Lung (tissue), 17 donors: ENCODE measurements at places on chromosomes 2 and 18. TPM values are rescaled to one million over a fixed set of nuclear protein-coding genes. Genes with fewer than 3 reads are reported as not detected.

CCDC85A gene
- polyA plus RNA-seq = 5.3 TPM

CRYGC gene
- not detected for polyA plus RNA-seq

NFATC1 gene
- 11.6 TPM for polyA plus RNA-seq

- H3K4me1 ChIP-seq = no peaks in the 10 kb centered on the region
- no peak overlapping the region for H3K4me3 ChIP-seq
- no peak for DNase-seq
- H3K36me3 ChIP-seq = no peaks in the 10 kb centered on the region
- no peak overlapping the region for H3K27ac ChIP-seq
- H3K27me3 ChIP-seq = no peaks in the 10 kb centered on the region
Measured at GRCh38 chr2:78408795-78409118, 616.7 kb upstream of the REG3G start.

DNA sequence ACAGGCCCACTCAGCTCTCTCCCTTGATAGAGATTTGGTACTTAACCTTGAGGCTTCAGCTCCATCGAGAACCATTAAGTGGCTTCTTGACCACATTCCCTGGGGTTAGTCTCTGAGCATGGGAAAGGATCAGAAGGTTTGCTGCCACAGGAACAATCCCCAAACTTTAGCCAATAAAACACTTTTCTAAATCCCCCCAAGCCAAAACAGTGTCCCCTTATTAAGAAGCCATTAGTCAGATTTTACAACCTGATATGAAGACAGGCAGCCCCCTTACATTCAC, 37.7 kb upstream of the SLC8A1 start:
- DNase-seq = no peak
- peak overlapping the region; percentile 82 for H3K27ac ChIP-seq
- H3K36me3 ChIP-seq = no peaks in the 10 kb centered on the region
- no peaks in the 10 kb centered on the region for H3K27me3 ChIP-seq
- H3K4me3 ChIP-seq = peak overlapping the region; percentile 27

DNA sequence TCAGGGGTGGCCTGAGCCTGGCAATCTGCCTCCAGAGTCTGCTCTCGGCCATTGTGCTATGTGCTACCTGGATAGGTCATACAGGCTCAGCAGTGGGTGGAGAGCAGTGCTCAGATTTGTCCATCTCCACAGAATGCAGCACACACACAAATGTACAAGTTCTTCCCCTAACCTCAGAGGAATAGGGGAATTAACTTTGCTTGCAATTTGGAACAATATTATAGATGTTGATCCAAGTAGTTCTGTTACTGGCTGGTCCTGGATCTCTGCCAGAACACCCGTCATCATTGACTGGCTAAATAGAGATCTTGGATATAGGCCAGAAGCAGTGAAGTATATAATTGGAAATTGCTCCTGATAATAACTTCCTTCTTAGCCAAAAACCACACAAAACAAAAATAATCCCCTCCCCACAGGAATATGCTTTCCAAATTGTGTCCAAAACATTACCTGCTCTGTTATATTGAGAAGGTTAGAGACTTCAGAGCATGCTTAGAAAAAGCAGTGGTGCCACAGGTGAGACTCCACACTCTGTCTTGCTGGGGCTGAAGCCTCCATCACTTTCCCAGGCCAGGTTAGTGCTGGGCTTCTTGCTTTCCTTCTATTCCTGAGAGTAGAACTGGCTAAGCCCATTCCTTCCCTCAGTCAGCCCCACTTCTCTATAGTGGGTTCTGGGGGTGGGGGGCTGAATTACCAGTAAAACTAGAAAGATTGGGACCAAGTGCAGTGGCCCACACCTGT, 38.8 kb downstream of the NCAPH start:
- H3K36me3 ChIP-seq = no peaks in the 10 kb centered on the region
- DNase-seq = peak; percentile 92
- H3K4me1 ChIP-seq = peaks cover 13% of the 10 kb centered on the region
- H3K27ac ChIP-seq = no peak overlapping the region

DNA sequence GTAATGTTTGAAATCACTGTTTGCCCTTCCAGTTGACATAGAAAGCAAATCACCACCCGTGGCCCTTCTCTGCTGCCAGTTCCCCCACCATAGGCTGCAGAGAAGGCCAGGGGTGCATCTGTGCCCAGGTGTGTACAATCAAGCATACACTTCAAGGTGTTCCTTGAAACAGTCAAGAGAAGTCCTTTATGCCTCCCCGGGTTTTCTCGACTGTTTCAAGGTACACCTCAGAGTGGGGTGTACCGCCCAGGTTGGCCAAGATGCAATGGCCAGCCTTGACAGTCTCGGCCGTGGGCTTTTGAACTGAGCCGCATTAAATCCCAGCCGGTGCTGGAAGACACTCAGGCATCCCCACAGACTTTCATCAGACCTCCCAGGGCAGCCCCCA, 21.0 kb upstream of the ATP9B start:
- DNase-seq = no peak
- no peak overlapping the region for H3K4me3 ChIP-seq
- H3K27me3 ChIP-seq = no peaks in the 10 kb centered on the region
- H3K36me3 ChIP-seq = no peaks in the 10 kb centered on the region
- H3K4me1 ChIP-seq = no peaks in the 10 kb centered on the region

DNA sequence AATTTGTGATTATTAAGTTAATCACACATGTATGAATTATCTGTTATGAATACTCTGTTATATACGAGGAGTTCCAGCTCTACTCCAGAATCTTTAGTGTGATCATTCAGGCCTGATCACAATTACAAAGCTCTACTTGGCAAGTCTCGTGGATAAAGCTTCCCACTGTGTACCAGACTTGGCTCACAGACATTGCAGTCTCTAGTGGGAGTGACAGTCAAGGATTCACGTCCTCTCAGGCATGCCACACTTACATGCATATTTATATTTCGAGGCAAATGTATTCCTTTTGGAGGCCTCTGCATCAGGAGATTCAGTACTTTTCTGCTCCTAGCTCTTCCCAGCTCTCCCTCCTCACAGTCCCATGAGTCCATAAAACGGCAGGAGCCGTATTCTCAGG, 403.4 kb upstream of the CDH7 start:
- H3K36me3 ChIP-seq = no peaks in the 10 kb centered on the region
- H3K27me3 ChIP-seq = no peaks in the 10 kb centered on the region
- H3K4me3 ChIP-seq = no peak overlapping the region
- no peak for DNase-seq
